Purkinje cell (primary cell): ENCODE measurements at places on chromosomes 3 and 15. TPM values are rescaled to one million over a fixed set of nuclear protein-coding genes. Genes with fewer than 3 reads are reported as not detected.

Gene MORC1
- not detected in 2 replicates for polyA plus RNA-seq

Gene HCLS1
- polyA plus RNA-seq = 0.31 TPM in 1 of 2 replicates, not detected in the other

Gene SOX14
- not detected in 2 replicates for polyA plus RNA-seq

Gene RUBCN
- polyA plus RNA-seq = 11.6 and 17.3 TPM in 2 replicates

Gene MESP1
- polyA plus RNA-seq = 1.1 and 2.1 TPM in 2 replicates

Gene THPO
- polyA plus RNA-seq = 1.4 TPM in 1 of 2 replicates, not detected in the other

Gene RYR3
- polyA plus RNA-seq = 3.4 and 3.8 TPM in 2 replicates

Gene SCN11A
- polyA plus RNA-seq = 0.66 and 0.69 TPM in 2 replicates

Gene VIPR1
- 0.41 and 6.1 TPM in 2 replicates for polyA plus RNA-seq

Gene TMEM207
- polyA plus RNA-seq = not detected in 2 replicates

Gene GPR149
- not detected in 2 replicates for polyA plus RNA-seq

Gene GOLGA6B
- not detected in 2 replicates for polyA plus RNA-seq

Gene ZPLD1
- polyA plus RNA-seq = not detected in 2 replicates

Gene FMN1
- polyA plus RNA-seq = 0.91 TPM in 1 of 2 replicates, not detected in the other

Gene C3orf70
- 4.6 and 5.6 TPM in 2 replicates for polyA plus RNA-seq

Gene GALNT15
- polyA plus RNA-seq = 0.14 and 1.0 TPM in 2 replicates
